ENCODE measurements at places on chromosomes 6 and 20.

GRCh38 chr6:134875367-134875766, 74.5 kb downstream of the ALDH8A1 start:
- no peak for ATAC-seq

DNA sequence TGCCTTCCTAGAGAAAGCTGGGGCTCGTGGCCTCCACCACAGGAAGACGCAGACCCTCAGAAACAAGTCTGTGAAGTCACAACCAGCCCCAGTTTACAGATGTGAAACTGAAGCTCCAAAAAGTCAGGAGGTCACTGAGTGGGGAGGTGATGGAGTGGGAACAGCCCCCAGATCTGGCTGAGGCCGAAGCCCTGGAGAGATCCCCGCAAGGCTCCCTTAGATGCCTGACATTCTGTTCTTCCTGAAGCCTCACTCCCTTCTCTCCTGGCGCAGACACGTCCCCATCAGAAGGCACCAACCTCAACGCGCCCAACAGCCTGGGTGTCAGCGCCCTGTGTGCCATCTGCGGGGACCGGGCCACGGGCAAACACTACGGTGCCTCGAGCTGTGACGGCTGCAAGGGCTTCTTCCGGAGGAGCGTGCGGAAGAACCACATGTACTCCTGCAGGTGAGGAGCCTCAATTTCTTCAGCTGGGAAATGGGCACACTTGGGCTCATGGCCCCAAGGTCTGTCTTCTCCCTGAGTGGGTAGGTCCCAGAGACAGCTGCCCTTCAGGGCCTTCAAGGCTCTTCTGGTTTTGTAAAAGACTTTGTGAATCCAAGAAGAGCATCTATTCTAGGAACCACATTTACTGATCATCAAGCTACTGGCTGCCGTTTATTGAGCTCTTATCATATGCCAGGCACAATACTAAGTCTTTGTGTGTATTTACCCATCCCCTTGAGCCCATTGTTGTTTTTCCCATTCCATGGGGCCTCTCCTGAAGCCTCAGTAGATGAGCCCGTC, 50.5 kb downstream of the HNF4A start:
- ATAC-seq = no peak

DNA sequence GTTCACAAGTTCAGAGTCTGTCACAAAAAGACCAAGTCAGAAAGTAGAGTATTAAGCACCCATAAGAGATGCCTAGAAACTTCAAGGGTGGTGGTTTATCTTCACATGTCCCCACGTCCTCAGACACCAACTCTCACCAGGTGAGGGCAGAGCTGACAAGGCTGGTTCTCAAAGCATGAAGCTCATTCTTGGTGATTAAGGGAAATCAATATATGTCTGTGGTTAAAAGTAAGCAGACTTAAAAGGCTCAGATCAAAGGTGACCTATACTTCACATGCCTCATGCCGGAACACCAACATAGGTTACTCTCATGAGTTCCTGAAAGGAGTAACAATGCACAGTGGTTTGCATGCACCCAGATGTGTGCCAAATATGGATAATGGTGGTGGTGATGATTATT, 27.0 kb downstream of the IL17A start:
- ATAC-seq = no peak

DNA sequence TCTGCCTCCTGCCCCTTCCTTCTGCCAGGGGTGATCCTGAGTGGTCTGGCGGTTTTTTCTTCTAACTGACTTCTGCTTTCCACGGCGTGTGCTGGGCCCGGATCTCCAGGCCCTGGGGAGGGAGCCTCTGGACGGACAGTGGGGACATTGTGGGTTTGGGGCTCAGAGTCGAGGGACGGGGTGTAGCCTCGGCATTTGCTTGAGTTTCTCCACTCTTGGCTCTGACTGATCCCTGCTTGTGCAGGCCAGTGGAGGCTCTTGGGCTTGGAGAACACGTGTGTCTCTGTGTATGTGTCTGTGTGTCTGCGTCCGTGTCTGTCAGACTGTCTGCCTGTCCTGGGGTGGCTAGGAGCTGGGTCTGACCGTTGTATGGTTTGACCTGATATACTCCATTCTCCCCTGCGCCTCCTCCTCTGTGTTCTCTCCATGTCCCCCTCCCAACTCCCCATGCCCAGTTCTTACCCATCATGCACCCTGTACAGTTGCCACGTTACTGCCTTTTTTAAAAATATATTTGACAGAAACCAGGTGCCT, 10.2 kb downstream of the SLC29A1 start:
- ATAC-seq = no peak

Data from gastroesophageal sphincter (tissue), 4 donors.